Right lobe of liver (tissue), 6 donors: ENCODE measurements at places on chromosomes 12 and 14. TPM values are rescaled to one million over a fixed set of nuclear protein-coding genes. Genes with fewer than 3 reads are reported as not detected.

GRCh38 chr12:18849080-18849479, 111.2 kb downstream of the CAPZA3 start:
- DNase-seq = no peak

DNA sequence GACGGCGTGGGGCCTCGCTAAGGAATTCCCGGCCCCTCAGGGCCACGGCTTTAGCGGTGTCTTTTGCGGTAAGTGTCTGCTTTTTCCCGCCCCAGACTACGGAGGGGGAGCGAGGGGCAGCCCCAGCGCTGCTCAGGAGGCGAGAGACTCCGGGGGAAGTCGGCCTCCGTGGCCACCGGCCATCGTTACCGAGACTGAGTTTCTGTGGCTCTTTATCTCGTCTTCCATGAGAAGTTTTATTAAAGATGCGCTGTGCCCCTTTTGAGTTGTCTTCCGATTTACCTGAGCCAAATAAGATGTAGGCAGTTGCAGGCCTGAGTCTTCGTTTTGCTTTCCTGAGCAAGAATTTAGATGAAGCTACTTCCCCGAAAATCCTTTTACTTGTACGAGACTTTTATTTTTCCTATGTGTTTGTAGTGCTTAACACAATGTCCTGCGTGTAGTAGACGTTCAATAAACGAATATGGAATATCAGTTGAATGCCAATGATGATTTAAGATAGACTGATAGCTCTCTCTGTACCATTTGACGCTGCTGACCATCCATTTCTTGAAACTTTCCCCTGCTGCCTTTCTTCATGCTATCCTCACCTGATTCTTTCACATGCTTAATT, 462 bp downstream of the SRP54 start:
- DNase-seq = no peak

DNA sequence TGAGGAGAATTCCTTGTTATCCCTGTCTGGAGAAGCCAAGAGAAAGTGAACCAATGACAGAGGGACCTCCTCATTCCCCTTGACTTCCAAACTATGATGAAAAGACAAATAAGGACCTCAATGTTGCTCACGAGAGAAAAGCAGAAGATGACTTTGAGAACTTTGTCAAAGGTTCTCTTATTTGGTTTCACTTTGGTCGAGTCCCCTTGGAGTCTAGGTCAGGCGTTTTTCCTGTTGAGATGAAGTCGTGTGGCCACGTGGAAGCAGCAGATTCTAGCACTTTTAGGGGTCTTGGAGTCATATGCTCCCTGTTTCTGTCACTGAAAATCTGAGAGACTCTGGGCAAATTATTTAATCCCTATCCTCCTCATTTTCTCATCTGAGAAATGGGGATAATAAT, 33.8 kb upstream of the COL2A1 start:
- no peak for DNase-seq

GRCh38 chr12:43148691-43149090, 403.3 kb downstream of the ADAMTS20 start:
- no peak for DNase-seq

DNA sequence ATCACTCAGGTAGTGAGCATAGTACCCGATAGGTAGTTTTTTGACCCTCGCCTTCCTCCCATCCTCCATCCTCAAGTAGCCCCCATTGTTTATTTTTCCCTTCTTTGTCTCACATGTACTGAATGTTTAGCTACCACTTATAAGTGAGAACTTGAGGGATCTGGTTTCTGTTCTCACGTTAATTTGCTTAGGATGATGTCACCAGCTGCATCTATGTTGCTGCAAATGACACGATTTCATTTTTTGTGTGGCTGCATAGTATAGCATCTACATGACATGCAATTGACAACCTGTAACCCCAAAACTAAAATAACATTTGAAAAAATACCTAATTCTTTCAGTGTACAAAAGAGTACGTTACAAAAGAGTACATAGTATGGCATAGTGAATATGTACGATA, 254.0 kb upstream of the NOVA1 start:
- DNase-seq = no peak

- DNase-seq = no peak
Observed at GRCh38 chr12:123142518-123142840, 8.4 kb downstream of the PITPNM2 start.

The OR5AU1 gene
- not detected for total RNA-seq

The MYH7 gene
- 0.61 TPM for total RNA-seq

The CCDC38 gene
- 1.8 TPM for total RNA-seq

The B4GALNT3 gene
- total RNA-seq = 2.0 TPM

The TEX52 gene
- total RNA-seq = not detected

The CCNB1IP1 gene
- 19.0 TPM for total RNA-seq

The RERG gene
- 1.3 TPM for total RNA-seq
